ENCODE measurements at places on chromosomes 11 and 22.

GRCh38 chr11:65871811-65872548, 620 bp downstream of the EFEMP2 start:
- DNase-seq, result peak; percentile 67

GRCh38 chr11:17736579-17736893, 2.0 kb downstream of the KCNC1 start:
- no peak for DNase-seq

GRCh38 chr11:2108675-2109491, 30.3 kb downstream of the IGF2 start:
- DNase-seq, result no peak

DNA sequence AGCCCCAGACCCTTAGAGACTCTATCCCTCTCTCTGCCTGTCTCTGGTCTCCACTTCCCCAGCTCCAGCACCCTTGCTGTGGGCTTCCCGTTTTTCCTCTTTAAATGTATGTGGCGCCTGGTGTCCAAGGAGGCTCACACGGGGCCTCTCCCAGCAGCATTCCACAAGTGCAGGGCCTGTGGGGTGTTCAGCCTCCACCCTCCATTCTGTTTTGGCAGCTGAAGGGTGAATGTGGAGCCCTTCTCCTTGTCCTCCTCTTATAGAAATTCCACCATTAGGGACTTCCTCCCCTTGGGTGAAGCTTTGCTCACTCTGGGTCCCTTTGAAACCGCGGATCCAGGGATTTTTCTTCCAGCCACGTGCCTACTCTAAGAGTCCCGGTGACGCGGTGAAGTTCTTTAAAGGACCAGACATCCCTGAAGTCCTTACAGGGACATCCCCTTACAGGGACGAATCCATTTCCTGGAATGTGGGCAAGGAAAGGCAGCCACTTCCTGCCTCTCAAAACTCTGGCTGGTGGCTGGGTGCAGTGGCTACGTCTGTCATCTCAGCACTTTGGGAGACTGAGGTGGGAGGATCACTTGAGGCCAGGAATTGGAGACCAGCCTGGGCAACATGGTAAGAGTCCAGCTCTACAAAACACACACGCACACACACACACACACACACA, 1.6 kb upstream of the TSPAN18 start:
- no peak for DNase-seq

GRCh38 chr22:45692549-45692948, 20.9 kb downstream of the ATXN10 start:
- no peak for DNase-seq

DNA sequence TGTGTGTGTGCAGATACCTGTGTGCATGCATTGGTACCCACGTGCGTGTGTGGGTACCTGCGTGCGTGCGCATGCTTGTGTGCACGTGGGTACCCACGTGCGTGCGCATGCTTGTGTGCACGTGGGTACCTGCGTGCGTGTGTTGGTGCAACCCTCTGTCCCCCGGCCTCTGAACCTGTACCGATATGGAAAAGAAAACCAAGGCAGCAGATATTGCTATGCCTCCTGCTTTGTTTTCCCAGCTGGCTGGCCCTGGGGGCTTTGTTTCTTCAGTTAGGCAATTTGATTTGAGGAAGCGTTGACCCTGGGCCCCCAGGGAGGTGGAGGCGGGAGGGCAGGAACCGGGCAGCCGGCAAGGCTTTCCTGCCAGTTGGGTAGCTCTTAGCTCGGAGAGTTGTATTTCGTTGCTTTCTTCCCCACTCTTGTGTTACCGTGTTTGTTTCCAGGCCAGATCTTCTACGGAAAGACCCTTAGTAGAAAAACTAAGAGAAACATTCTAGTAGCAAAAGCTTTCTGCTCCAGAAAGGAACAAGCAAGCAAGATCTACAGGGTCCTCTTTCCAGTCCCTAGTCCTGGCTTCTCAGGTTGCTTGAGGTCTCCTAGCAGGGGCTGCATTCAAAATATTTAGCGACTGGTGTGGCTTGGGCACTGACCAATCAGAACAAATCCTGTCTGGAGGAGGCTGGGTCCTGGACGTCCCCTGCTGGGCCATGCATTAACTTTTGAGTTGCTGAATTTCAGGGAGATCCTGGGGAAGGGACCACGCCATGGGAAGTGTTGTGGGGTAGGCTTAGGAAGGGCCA, 26.3 kb upstream of the SORL1-AS1 start:
- DNase-seq, result peak; percentile 92

- no peak for DNase-seq
Measured at GRCh38 chr11:18449251-18449650, 6.4 kb upstream of the LDHAL6A start.

GRCh38 chr22:36015155-36015810, 13.3 kb downstream of the RBFOX2 start:
- DNase-seq, result no peak

DNA sequence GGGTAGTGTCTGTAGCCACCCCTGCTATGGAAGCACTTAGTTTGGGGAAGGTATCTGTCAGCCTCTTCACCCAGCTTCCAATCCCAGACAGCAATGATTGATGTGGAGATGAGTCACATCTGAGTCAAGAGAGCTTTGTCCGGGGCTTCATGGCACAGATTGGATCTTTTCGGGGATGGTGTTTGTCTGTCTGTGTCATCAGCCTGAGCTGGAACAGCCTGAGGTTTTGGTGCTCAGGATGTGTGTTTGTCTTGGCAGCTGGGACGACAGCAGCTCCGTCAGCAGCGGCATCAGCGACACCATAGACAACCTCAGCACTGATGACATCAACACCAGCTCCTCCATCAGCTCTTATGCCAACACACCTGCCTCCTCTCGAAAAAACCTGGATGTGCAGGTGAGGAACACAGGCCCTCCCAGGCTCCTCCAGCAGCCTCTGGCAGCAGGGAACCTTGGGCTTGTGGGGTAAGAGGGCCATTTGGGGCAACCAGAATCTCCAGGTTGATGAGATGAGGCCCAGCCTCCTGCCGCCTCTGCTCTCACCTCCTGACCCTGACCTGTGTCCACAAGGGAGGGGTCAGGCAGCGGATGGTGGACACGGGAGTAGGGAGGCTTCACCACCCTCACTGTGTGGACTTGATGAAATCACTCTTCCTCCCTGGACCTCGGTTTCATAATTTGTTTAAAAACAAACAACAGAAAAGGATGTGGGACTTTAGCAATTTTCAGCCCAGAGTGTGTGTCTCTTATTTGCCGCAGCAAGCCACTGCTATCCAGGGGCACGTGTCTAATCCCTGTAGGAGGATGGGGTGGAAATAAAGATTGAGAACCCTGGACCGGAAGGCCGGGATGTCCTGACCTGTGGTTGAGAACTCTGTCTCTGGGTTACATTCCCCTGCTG, 124.3 kb downstream of the DBX1 start:
- DNase-seq, result no peak

DNA sequence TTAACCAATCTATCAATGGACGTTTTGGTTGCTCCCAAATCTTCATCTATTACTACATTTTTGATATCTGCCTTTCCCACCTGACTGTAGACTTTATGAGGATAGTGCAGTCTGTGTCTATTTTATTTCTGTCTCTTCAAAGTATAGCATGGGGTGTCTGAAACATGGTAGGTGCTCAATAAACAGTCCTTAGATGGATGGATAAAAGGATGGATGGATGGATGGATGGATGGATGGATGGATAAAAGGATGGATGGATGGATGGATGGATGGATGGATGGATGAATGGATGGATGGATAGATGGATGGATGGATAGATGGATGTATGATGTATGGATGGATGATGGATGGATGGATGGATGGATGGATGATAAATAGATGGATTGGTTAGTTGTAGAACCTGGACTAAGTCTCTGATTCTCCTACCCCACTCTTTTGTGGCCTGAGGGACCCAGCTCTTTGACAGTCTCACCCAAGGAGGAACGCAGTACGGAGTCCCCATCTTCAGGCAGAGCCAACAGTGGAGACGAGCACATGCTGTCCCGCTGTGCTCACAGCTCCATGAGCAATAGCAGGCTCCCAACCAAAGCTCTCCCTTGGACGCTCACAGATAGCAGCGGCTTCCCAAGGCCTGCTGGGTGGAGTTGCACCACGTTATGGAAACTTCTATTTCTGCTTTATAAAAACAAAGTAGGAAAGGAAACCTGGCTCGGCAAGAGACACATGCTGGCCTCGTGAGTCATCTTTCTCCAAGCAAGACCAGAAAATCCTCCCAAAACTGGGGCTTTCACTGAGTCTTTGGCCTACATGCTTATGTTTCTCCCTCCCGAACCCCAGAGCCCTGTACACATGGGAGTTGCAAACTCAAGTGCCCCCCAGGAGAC, 448.0 kb downstream of the MIAT start:
- DNase-seq, result no peak

- DNase-seq, result no peak
Measured at GRCh38 chr22:24441406-24442351, 14.3 kb downstream of the ADORA2A start.

DNA sequence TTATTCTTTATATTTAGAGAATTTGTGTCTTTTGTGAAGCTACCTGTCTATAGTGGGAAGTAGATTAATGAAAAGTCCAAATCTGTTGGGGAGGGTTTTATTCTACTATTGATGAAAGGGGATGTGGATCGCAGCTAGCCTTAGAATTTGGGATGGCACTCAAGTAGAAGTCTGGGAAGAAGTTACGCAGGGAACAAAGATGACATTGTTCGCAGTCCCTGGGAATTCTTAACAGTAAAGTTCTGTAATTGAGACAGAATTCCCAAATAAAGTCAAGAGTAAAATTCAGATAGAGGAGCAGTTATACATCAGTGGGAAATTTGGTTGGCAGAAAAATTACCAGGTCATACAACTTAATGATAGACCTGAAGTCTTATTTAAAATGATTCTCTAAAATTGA, 64.1 kb downstream of the ATM start:
- no peak for DNase-seq

DNA sequence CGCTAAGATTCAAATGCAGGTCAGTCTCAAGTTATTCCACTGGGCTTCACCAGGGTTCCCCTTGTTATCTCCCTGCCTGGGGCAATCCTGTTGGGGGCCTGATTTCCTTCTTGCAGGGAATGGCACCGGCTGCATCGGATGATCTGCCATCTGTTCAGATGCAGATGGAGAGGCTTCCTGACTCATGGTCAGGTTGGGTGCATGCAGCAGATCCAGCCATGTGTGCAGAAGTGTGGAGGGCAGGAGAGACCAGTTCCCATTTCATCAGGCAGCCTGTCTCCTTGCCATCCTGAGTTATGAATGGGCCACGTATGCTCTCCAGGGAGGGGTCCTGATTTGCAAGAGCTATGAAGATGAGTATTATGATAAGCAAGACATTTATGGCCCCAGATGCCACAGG, 161.2 kb upstream of the PLET1 start:
- DNase-seq, result peak; percentile 38

GRCh38 chr11:78653294-78653909, 78.7 kb upstream of the NARS2 start:
- DNase-seq, result no peak

- DNase-seq, result no peak
Measured at GRCh38 chr11:37141707-37142106, 543.7 kb upstream of the RAG2 start.

- peak; percentile 75 for DNase-seq
Measured at GRCh38 chr11:8604078-8604723, 10.2 kb upstream of the STK33 start.

DNA sequence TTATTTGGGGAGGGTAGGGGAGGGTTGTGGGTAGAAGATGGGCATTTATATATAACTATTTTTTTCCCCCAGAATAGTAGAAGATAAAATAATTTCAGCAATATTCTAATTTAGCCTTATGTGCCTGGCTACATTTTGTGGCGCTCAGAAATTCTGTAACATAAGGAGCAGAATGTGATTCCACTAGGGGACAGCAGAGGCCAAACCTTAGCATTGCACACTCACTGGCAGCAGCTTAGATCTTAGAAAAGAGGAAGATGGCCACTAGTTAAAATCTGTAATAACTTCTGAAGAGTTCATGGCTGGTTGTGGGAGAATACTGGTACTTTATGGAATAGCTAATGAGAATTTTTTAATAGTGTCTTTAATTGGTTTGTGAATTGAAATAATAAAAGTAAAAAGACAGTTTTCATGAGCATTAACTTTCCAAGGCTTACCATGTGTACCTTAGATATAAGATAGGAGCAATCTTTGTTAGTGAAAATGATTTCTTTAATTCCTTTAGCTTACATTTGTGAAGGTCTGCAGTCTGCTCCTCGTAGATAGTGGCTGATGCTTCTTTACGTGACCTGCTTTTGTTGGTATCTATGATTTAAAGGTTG, 33.1 kb downstream of the DDX10 start:
- DNase-seq, result peak; percentile 31

GRCh38 chr11:110776081-110776480, 63.8 kb upstream of the ARHGAP20 start:
- DNase-seq, result no peak

DNA sequence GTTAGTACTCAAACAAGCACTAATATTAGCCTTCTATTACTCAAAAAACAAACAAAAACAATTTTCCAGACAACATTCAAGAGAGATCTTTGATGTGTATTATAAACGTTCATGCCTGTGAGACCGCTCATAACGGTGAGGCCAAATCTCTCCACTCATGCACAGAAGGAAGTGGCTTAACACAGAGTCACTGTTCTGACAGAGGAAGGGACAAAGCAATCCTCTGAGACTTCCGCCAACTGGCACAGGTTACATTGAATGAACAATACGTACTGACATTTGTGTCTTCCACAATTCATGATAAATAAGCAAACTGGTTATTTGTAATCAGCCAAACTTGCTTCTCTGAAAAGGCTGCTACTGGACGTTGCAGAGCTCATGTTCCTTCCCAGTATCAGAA, 30.5 kb downstream of the CHKA start:
- no peak for DNase-seq

DNA sequence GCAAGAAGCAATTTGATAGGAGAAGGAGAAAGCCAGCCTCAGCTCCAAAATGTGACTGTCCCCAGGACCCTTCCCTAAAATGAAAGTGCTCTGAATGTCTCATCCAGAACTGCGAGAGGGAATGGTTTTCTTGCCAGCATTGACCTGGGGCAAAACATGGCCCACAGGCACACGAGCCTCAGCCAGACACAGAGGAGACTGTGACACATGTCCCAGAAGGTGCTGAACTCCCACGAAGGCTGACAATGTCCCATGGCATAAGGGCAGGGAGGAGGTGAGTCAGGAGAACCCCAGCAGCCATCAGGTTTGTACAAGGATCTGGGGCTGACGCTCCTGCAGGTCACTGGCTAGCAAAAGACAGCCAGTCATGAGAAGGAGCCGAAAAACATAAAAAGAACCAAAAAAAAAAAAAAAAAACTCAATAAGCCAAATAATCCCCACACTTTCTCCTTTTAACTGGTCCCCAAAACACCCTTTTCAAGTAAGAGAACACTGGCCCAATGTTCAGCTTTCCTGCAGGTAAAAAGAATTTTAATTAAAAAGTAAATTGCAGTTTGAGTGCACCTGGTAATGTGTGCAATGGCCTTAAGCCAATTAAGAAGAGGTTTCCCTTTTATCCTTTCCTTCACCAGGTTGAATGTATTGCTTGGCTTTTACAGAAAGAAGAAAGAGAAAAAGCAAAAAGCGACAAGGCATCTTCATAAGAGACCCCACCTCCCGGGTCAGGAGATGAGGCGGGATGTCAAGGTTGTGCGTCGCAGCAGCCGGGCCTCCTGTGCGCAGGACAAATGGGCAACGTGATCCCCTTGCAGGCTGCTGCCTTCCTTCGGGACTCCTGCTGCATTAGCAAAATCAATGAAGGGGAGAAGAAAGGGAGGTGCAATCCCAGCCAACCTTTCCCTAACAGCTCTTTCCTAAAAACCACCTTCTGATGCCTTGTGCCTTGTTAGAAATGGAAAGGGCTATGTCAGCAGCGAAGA, 43.6 kb downstream of the GALNT18 start:
- DNase-seq, result peak; percentile 25
